Fibroblast of the aortic adventitia (primary cell): ENCODE measurements at places on chromosomes 4 and X. TPM values are rescaled to one million over a fixed set of nuclear protein-coding genes. Genes with fewer than 3 reads are reported as not detected.
A peak's percentile ranks its signal among the peaks of the same experiment; 100 is the strongest.

The FLNA gene
- total RNA-seq: 549 and 1,365 TPM in 2 replicates

The TIMP1 gene
- 834 and 863 TPM in 2 replicates for total RNA-seq

DNA sequence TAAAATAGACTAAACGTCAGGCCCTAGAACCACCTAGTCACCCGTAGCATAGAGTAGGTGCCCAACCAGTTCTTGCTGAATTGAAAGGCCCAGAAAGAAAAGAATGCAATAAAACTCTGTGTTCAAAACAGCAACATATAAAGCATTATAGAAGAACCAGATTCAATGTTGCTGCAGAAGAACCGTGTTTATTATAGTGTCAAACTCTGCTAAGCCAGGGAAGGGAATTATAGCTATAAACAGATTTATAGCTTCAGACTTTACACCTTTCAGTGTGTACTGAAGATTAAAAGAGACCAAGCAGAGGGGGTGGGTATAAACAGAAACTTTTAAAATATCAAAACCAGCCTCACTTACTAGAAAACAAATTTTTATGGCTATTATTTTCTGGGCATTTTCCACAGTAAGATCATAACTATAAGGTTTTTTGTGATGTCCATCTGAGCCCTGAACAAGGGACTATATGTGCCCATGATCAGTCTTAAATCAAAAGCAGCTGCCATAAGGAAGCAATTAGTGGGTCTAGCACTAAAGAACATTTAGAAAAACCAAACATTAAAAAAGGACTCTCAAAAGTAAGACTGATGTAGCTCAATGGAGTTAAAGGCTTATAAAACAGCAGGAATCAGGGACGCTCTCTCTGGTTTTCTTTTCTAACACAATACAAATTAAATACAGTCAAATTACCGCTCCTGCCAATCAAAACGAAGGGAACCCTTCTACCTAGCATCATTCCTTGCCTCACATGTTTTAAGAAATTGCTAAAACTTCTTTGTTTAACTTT lies 219.7 kb upstream of the ETNPPL start:
- no peak for DNase-seq

- DNase-seq: no peak
These were observed 279.0 kb downstream of the ANKRD50 start for GRCh38 chr4:124433500-124433899.

DNA sequence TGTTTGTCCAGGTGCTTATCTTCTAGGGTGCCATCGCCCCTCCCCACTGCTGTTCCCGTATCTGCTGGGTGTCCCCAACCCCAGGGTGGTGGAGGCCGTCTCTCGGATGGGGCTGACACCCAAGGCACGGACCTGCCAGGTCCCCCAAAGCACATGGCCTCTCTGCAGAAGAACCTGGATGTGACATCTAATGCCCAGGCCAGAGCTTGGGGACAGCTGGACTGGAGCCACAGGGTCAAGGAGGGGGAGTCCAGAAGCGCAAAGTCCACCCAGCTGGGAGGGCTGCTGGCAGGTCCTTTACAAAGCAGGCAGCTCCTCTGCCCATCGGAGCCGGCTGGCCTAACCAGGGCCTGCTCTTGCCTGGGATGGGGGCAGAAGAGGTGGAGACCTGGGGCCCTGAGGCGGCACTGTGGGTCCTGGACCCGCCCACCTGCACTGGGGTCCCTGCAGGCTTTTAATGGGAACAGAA lies 751 bp upstream of the DOK7 start:
- no peak for DNase-seq

GRCh38 chr4:137452799-137453198 lies 79.5 kb downstream of the PCDH18 start:
- DNase-seq: no peak

GRCh38 chr4:181952478-181952877 lies 290.7 kb upstream of the TENM3 start:
- peak; percentile 83 for DNase-seq

DNA sequence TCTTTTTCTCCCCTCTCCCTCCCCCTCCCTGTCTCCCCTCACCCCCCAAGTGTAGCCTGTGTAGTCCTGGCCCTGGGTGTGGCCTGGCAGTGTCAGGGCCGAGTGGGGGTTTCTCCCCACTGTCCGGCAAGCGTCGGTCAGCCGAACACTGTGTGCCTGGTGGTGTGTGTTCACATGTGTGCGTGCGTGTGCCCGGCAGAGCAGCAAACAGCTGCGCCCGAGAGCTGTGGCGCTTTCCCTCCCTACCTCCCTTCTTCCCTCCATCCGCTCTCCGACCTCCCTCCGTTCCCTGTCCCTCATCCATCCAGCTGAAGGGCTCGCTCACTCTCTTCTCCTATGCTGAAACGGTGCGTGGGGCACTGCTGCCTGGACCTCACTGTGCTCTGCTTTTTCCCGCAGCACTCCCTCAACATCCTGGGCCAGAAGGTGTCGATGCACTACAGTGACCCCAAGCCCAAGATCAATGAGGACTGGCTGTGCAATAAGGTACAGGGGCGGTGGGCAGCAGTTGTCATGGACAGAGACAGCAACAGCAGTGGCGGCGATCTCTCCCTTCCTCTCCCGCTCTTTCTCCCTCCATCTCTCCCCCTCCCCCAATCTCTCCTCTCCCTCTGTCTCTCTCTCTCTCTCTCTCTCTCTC lies 17.4 kb upstream of the UBA1 start:
- DNase-seq: no peak

GRCh38 chr4:87330761-87331160 lies 8.1 kb upstream of the HSD17B13 start:
- DNase-seq: no peak

GRCh38 chr4:181418496-181418895 lies 824.7 kb upstream of the TENM3 start:
- DNase-seq: no peak
